Activated gamma-delta T cell treated with Interleukin-2 at 50 U/mL for 16 hours (primary cell): ENCODE measurements at places on chromosomes 7 and 10.

GRCh38 chr7:51732951-51733350 is 416.3 kb upstream of the COBL start:
- DNase-seq = no peak

- no peak for DNase-seq
Observed at GRCh38 chr10:48683424-48683823, 1.2 kb upstream of the WDFY4 start.

DNA sequence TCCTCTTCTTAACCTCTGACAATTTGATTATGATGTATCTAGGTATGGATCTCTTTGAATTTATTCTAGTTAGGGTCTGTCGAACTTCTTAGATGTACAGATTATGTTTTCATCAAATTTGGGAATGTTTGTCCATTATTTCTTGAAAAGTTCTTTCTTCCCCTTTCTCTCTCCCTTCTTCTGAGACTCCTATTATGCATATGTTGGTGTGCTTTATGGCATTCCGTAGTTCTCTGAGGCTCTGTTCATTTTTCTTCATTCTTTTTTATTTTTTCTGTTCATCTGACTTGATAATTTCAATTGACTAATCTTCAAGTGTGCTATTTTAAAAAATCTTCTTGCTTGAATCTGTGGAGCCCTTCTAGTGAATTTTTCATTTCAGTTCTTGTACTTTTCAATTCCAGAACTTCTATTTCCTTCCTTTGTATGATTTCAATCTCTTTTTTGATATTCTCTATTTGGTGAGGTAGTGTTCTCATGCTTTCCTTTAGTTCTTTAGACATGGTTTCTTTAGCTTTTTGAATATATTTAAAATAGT is 79.8 kb downstream of the TMEM270 start:
- no peak for DNase-seq

DNA sequence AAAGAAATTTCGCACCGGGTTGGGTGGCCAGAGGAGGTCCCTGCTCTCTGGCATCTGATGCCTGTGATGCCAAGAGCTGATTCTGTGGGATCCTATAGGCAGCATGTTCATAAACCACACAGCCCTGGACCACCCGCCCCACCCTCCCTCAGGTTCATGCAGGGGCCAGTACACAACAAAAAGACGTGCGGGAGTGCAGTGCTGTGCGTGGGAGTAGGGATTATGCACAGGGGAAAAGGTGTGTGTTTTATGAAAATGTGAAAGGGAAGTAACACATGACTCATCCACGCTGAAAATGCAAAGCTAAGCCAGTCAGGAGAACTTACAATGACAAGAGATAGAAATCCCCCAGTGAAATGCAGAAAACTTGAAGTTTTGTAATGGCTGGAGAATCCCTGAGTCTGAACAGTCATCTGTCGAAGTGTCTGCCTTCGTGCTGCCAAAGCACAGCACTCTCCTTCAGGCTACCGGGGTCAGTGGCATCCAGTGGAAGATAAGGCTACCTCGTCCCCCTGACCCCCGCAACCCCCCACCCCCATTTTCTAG is 1.1 kb downstream of the KIAA1217 start:
- DNase-seq = no peak

DNA sequence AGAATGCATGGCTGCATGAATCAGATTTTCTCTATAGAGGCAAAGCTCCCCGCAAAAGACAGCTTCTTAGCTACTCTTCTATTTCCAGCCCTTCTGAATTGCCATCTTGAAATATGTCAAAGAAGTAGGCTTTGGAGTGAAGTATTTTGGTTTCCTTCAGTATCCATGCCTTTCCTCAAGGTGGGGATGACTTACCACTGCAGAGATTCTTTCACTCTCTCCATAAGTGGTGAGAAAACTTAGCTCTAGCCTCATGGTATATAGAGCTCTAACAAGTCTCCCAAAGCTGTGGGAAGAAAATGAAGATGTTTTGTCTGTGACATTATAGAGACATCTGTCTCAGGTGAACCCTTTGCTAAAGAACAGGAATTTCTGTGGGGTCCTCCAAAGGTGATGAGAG is 89.6 kb upstream of the ITGB1 start:
- DNase-seq = no peak

DNA sequence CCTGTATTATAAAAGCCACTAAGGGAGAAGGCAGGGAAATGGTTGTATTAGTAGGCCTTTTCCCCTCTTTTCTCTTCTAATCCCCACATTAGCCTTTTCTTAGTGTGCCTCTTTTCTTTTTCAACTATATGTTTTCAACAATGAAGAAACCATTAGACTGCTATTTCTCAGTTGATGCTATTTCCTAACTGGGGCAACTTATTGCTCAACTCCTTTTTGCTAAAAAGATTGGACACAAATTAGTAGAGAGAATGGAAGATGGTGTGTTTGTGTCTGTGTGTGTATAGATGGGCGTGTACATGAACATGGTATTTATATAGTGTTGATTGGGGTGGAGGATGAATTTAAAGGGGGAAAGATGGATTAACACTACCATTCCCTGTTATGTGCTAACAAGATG is 28.4 kb downstream of the TBC1D12 start:
- no peak for DNase-seq

DNA sequence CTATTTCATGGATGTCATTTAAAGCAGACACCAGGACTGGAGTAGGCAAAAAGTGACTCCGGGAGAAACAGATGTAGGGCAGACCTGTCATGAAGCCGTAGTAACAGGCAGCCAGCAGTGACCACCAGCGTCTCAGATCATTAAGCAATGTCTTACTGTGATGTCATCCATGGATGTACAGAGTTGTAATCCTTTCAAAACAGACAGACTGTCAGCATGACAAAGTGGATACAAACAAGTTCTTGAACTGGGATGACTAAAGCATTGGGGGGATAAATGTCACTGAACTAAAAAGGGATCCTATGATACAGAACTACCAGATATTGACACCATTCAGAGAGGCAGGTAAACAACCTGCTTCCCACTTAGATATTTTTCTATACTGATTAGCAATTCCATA is 675.5 kb downstream of the PARD3 start:
- no peak for DNase-seq

DNA sequence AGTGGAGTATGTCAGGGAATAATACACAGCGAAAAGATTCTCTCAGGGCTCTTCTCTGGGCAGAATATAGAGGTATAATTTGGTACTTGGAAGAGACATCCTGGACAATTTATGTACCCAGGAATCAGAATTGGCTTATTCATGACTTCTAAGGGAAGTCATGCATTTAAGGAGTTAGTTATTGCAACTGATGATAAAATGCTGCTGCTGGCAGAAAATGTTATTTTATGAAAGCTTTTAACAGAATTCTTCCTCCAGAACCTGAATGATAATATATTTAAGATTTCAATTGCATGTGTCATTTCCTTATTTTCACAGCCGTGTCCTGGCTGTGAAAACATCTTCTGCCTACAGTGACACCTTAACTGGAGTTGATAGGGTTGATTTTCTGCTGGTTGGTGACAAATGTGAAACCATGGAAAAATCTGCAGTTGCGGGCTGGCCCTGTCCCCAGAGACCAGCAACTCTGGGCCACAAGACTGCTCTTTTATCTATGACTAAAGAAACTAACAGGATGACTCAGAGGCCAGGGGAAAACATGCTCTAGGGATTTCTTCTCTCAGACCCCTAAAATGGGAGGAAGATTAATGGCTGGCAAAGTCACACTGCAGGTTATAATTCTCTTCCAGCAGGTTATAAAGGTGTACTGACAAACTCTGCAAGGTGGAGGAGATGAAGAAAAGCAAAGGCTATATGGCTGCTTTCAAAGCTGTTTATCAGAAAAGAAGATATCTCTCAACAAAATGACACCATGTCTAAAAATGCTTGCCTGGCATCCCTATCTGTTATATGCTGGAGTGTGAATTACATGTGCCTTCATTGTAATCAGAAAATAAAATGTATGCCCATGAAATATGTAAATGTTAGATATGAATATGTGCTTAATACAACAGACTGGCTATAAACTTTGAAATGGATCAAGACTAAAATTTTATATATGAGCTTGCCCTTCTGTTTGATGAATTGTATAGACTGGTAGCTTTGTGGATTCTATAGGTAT is 12.1 kb upstream of the TRUB1 start:
- DNase-seq = no peak
